Mesenteric fat pad (tissue), 1 donor: ENCODE measurements at places on chromosomes 3 and 15. TPM values are rescaled to one million over a fixed set of nuclear protein-coding genes. Genes with fewer than 3 reads are reported as not detected.

The WDR76 gene
- 2.2 TPM for total RNA-seq

The MASP1 gene
- total RNA-seq = 3.2 TPM

- DNase-seq = no peak
Measured at GRCh38 chr3:160106905-160107861, 118.0 kb upstream of the C3orf80 start.

DNA sequence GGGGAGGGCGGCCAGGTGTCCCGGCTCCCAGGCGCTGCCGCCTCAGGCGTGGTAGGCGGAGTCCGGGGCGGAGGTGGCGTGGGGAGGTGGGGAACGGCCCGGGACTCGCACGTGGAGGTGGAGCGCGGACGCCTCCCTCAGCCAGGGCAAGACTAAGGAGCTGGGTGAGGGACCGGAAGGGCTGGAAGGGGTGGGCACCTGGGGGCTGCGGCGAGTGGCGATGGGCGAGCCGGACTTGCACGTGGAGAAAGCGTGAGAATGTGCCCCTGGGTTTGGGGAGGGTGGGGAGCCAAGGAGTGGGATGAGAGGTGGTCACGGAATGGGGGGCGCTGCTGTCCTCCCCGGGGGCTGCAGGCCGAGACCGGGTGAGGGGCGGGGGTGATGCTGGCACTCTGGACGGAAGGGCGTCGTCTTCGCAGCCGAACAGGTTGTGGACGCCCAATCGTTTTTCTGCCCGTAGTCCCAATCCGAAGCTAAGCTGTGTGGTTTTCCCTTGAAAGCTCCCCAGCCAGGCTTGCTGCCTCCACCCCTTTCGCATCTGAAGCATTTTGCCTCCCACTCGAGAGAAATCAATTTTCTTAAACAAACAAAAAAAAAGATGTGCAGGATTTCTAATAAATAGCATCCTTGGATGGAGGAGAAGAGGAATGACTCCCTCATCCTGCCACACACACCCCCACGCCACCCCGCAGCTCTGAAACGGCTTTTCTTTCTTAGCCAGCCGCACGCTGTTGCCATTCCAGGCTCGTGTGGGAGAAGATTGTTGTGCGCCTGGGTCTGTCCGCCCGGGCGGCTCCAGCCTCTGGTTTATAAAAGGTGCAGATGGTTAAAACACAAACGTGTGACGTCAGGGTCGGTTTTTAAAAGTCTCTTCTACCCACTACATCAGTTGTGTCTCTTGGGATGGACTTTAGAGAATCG lies 62.5 kb upstream of the ANKRD28 start:
- DNase-seq = no peak

DNA sequence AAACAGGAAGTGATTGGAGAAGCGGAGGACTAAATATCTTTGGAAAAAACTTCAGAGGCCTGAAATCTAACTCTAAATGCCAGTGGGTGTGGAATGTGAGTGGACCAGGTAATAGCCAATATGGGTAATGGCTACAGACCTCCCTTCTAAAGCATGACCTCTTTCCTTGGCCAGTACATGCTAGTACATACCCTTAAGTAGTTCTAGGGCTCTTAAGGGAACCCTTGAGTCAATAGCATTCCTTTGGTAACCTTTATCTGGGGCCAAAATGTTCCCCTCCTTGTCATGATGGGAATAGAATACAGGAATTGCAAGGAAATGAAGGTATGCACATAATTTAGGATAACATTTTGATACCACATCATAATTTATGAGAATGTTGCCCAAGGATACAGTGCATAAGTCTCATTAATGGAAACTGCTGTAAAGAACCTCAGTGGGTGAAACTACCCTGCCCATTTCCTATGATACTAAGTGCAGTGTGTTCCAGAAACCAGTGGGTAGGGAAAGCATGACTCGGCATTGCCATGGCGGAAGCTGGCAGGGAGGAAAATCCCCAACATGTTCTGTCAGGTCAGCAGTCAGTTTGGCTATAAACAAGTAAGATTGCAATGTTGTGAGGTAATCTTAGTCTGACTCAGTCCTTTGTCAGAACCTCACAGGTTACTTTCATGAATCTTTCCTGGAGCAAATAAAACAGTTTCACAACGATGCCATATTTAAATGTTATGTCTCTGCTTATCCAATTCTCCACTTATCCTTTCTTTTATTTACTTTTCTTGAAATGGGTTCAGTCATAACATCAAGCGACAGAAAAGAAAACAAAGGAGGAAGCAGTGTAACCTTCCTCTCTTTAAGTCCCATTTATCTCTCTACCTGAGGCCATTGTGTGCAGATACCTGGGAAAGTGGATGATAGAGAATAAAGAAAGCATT lies 23.5 kb upstream of the RAP2B start:
- no peak for DNase-seq

DNA sequence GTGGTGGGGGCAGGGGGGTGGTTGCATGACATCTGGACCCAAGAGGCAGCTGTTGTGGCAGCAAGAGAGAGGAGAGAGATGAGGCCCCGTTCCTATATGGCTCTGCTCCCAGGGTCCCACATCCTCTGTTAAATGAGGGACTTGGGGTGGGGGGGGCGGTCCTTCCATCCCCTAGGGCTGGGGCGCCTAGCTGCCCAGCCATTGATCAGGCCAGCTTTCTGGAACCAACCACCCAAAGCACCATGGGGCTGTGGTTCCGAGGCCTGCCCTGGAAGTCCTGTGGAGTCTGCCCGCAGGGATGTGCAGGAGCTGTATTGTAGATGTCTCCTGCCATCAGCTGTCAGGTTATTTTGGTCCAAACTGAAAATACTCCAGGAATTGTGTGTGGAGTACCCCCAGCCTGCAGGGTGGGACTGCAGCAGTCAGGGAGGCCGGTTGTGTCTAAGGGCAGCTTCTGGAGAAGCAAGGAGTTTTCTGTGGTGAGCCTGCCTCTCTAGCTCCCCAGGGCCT lies 5.2 kb downstream of the FURIN start:
- DNase-seq = no peak
